ENCODE measurements at places on chromosomes 5 and 9.

DNA sequence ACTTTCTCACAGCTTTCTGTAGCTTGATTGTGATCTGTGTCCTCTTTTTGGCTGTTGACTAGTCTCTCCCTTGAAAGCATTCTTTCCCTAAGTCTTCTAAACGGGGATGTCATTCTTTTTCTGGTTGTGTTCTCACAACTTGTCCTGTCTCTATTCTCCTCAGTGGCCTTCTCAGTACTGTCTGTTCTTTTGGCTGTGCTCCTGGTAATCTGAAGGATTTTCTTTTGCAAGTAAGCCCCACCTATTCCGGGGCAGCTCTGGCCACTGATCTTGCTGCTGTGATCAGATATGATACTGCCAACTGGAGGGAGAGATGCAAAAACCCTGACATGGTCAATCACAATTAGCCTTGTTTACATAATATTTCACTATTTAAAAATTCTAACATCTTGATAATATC lies 172.2 kb downstream of the CDC42SE2 start:
- DNase-seq: no peak

- no peak for DNase-seq
Measured at GRCh38 chr9:108108852-108109448, 619.4 kb upstream of the KLF4 start.

DNA sequence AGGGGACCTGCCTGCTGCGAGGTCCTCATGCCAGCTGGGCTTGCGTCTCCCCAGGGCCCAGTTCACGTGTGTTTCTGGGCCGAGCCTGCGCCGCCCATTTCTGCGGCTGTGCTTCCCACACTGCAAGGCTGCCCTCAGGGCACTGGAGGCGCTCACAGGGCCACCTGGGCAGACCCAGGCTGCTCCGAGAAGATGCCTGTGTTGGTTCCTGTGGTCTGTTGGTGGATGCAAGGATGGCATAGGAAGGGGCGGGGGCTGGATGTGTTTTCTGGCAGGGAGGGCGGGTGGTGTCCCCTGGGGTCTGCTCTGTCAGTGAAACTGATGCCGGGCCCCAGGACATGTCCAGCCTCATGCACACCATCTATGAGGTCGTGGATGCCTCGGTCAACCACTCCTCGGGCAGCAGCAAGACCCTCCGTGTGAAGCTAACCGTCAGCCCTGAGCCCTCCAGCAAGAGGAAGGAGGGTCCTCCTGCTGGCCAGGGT lies 25.9 kb downstream of the NKD2 start:
- DNase-seq: no peak

DNA sequence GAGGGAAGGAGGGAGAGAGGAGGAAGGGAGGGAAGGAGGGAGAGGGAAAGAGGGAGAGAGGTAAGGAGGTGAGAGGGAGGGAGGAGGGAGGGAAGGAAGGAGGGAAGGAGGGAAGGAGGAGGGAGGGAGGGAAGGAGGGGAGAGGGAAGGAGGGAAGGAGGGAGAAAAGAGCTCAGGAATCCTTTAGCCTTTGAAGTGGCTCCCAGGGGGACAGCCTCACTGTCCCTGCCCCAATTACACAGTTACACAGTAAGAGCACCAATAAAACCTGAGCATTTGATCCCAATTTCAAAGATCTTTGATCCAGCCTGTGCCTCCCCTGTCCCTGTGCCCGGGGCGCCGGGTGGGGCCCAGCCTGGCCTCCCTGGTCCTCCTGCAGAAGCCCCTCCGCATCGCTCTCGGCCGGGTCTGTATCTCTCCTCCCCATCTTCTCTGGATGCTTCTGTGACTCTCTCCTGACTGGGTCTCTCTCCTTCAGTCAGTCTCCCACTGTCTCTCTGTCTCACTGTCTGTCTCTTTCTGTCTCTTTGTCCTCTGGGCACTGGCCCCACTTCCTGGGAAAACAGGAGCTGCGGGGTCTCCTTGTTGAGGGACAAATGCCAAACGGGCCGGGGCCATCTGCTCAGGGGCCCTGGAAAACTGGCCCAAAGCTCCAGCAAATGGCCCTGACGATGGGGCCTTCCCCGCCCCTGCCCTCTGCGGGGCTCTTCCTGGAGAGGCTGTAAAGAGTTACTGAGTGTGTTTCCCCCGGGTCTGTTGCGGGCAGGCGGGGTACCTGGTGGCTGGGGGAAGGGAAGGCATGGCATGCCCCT lies 54.2 kb upstream of the EGFL7 start:
- no peak for DNase-seq

All from stimulated activated CD4-positive, alpha-beta T cell treated with anti-CD3 and anti-CD28 coated beads, Interleukin-15, amount 100 ng/mL, for 1 hour (primary cell).